Pulmonary artery endothelial cell (primary cell): ENCODE measurements at places on chromosomes 6 and 20.
A peak's percentile ranks its signal among the peaks of the same experiment; 100 is the strongest.

GRCh38 chr6:84379142-84379541, 151.7 kb upstream of the CEP162 start:
- DNase-seq, result no peak

DNA sequence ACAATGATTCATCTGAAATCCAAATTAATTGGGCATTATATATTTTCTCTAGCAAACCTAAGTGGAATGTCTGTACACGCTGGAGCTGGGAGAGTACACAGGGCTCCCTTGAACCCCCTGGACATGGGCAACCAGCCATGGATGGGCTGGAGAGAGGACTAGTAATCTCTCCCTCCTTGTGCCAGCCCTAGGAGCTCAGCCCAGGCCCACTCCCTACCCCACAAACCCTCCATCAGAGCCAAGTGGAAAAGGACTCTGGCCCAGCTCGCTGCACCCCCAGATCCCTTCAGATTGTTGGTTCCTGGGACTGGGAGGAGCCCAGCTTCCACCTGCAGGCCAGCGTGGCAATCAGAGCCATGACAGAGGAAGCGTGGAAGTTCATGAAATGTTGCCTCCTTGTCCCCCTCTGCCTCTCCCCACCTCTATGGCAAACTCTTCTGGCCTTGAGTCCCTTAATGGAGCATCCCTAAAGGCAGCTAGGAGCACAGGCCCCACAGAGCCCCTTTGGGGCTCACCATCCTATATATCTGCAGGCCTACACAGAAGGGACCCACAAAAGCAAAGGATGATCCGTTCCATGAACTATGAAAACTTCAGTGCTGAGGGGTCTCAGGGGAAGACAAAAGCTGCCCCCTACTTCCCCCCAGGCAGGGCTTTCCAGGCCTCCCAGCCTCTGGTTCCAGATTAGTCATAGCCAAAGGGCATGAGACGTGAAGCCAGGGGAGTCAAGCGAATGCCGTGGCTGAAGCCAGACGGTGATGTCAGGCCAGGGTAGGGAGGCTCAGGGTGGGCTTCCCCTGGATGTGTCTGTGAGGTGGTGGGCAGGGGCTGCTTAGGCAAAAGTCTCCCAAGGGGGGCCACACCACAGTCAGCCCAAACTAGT, 126.4 kb upstream of the MAFB start:
- no peak for DNase-seq

DNA sequence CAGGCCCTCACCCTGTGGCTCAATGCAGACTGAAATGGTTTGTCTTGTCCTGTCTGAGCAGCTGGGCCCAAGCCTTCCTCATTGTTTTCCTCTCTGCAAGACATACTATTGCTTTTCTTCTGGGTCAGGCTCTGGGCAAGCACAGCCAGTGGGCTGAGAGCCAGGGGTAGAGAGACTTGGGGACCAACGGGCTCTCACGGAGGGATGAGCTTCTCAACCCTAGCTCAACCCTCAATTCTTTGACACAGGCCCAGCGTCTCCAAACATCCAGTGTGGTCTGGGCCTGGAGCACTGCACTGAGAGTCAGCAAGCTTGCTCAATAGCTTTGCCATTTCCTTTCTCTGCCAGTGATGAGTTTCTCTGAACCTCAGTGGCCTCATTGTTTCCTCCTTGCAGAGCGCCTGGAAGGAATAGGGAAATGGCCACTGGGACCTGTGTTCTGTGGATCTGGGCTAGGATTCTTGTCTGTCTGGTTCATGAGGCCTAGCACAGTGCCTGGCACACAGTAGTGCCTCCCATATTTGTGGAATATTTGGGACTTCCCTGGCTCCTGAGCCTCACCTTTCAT, 9.3 kb downstream of the ANGPT4 start:
- no peak for DNase-seq

DNA sequence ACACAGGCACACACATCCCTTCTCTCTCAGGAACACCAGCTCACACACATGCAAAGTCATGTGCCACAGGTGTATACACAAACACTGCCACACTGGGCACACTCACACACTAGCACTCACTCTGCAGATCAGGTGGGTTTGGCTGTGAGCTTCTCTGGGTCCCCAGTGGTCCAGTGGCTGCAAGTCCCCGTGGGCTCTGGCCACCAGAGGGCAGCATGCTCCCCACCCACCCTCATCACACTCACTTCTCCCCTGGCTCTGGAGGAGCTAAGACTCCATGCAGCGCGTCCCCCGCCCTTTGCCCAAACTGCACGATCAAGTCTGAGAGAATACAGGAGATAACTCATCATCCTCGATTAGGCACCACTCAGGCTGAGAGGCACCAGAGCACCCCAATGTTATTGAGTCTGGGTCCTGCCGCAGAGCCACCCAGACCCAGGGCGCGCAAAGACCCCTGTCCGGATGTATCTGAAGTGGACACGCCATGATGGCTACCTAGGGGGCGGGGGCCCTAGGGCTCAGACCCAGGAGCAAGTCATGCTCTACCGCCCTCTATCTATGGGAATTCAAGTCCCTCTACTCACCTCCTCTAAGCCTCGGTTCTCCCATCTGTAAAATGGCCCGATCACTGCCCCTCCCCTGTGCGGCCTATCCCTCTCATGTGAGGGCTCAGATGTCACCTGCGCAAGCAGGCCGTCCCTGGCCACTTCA, 90.5 kb downstream of the GRM4 start:
- peak; percentile 13 for DNase-seq

DNA sequence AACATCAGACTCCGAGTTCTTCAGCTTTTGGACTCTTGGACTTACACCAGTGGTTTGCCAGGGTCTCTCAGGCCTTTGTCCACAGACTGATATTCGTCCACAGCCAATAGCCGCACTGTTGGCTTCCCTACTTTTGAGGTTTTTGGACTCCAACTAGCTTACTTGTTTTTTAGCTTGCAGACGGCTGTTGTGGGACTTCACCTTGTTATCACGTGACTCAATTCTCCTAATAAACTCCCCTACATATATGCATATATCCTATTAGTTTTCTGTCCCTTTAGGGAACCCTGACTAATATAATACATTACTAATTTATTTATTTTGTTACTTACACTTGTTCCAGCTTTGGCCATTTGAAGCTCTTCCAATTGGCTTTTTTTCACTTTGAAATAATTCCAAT, 311.3 kb downstream of the BMP2 start:
- no peak for DNase-seq

GRCh38 chr6:163199371-163199770, 215.1 kb upstream of the QKI start:
- DNase-seq, result no peak

GRCh38 chr20:22698259-22698842, 114.0 kb upstream of the FOXA2 start:
- DNase-seq, result no peak

DNA sequence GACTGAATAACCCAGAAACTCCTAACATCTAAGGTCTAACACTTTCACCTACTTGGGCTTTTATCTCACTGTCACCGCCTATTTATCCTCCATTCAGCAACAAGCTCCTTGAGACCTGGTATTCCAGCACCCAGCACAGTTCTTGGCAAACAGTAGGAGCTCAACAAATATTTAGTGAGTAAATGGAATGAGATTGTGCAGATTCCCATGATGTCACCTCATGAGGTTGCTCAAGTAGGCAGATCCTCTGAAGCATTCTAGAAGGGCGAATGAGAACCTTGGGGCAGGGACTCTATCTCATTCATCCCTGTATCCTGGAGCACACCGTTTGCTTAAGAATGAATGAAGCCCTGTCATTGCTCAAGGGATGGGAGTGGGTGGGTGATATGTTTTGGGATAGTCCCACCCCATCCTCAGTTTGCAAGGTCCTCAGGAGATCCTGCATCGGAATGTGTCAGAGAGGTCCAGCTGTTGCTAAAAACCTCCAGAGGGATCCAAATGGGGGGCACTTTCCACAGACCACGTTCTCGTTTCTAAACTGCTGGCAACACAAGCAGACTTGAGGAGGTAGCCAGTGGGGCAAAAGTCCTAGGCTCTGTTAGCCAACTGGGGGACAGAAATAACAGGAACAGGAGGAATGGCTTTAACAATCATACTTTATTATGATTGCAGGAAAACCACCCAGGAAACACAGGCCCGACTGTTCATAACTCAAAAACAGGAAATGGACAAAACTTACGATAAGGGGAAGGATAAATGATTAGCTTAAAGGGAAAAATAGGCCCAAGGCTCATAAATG, 42.0 kb downstream of the EDN1 start:
- no peak for DNase-seq

GRCh38 chr6:30570263-30570662, 979 bp upstream of the ABCF1 start:
- DNase-seq, result no peak

DNA sequence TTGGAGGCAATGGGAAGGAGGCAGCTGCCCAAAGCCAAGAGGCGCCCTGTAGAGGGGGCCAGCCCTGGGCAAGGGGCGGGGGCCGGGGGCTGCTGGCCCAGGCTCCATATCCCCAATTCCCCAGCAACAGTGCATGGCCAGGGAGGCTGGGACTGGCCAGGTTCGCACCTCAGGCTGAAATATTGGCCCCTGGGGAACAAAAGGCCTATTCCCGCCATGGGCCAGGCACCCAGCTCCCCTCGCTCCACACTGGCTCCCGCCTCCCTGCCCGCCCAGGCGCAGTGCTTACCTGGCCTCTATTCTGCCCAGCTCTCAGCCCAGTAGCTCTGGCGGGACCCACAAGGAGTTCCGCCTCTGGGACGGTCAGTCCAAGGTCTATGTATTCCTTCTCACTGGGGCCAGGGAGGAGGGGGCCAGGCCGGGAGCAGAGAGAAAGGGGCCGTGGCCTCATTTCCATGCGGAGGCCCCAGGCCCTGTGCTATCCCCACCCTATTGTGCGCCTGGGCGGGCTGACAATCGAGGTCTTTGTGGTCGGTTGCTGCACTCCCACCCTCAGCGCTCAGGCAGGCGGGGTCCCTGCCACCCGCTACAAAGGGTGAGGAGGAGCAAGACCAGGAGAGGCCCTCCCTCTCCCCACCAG, 42.3 kb downstream of the YTHDF1 start:
- no peak for DNase-seq

- no peak for DNase-seq
Measured at GRCh38 chr20:49627329-49627761, 59.4 kb upstream of the PTGIS start.

DNA sequence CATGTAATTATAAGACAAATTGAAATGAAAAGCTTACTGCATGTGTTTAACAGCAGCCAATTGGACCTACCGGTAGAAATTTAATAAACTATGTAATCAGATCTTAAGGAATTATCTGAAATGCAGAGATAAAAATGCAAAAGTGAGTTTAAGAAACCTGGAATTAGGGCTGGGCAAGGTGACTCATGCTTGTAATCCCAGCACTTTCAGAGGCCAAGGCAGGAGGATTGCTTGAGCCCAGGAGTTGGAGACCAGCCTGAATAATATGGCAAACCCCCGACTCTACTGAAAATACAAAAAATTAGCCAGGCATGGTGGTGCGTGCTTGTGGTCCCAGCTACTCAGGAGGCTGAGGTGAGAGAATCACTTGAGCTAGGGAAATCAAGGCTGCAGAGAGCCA, 74.1 kb downstream of the HFE start:
- DNase-seq, result no peak

- DNase-seq, result peak; percentile 49
Measured at GRCh38 chr6:63904650-63905248, 269.1 kb downstream of the PHF3 start.

DNA sequence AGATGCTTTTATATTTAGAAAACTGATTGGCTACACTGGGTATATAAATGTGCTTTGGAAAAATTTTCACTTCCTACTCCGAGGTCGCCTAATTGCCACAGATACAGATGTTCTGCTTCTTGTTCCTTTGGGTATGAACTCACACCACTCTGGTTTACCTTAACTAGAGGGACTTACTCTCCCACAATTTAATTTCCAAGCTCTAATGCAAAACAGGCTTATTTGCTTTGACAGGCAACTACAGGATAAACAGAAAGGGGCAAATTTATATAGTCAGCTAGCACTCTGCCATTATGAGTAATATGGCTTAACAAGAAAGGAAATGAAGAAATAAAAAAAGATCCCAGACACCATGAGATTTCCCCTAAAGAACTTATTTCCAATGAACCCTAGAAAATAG, 156.9 kb upstream of the ZFP64 start:
- DNase-seq, result no peak

- DNase-seq, result no peak
Measured at GRCh38 chr6:79543886-79544285, 6.7 kb upstream of the LCA5 start.

GRCh38 chr6:163952005-163952404, 537.5 kb downstream of the QKI start:
- DNase-seq, result no peak

DNA sequence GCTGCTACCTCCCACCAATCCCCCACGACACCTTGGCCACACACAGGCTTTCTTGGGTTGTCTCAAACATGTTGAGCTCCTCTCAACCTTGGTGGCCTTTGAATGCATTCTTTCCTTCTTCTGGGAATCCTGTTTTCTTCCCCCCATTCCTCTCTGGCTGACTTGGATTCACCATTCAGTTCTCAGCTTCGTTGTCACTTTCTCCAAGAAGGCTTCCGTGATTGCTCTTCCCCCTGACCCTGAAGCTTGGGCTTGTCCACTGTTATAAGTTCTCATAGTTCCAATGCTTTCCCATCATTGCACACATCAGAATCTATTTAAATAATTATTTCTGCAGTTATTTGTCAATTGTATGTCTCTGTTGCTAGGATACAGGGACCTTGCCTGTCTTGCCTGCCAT, 64.2 kb downstream of the RBM38 start:
- DNase-seq, result no peak

- no peak for DNase-seq
Measured at GRCh38 chr6:79796197-79796596, 151.2 kb downstream of the ELOVL4 start.

- DNase-seq, result no peak
Measured at GRCh38 chr6:122969999-122970533, 26.0 kb upstream of the CLVS2 start.

GRCh38 chr20:19269737-19270340, 57.4 kb downstream of the SLC24A3 start:
- DNase-seq, result no peak

DNA sequence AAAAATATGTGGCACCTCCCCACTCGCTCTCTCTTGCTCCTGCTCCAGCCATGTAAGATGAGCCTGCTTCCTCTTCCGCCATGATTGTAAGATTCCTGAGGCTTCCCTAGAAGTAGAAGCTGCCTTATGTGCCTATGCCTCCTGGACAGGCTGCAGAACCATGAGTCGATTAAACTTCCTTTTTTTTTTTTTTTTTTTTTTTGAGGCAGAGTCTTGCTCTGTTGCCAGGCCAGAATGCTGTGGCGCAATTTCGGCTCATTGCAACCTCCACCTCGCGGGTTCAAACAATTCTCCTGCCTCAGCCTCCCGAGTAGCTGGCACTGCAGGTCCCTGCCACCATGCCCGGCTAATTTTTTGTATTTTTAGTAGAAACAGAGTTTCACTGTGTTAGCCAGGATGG, 112.5 kb downstream of the FAM217A start:
- no peak for DNase-seq

GRCh38 chr6:11262242-11262641, 29.8 kb upstream of the NEDD9 start:
- DNase-seq, result no peak
